GM12878 (cell line): ENCODE measurements at places on chromosomes 2 and 18.

- DNase-seq, result no peak
Measured at GRCh38 chr2:119545754-119546446, 1.7 kb downstream of the CFAP221 start.

GRCh38 chr18:51437280-51438271 is 240.1 kb upstream of the MEX3C start:
- no peak for DNase-seq

DNA sequence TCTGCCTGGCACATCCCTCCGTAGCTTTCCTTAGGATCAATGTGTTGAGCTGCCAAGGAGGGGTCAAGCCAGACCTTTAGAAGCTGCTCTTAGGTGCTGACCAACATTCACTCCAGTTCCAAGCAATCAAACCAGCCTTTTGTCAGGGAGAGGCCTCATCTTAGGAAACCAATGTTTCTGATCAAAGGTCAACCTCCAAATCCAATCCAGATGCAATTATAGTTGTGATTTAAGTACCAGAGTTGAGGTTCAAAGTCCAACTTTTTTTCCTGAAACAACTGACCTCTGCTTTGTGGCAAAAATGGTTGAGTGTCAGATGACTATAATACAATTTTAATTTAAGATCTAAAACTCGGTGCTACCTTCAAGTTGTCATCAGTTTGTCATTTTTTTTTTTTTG is 303.4 kb downstream of the ALK start:
- no peak for DNase-seq

DNA sequence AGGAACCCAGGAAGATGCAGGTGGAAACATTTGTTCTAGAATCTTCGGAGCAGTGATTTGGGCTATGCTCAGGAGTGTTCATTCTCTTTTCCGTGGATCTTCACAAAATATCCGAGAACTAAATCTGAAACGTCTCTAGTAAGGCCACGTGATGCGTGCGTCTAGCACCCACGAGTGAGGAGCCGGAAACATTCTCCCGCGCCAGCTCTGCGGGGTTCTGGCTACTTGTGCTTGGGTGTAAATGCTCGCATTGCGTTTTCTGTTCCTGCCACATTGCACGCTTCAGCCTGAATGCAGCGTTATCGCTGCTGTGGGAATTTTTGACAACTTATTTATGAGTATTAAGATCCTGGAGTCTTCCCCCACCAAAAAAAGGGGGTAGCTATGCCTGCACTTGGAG is 71.4 kb downstream of the KLHL29 start:
- no peak for DNase-seq

DNA sequence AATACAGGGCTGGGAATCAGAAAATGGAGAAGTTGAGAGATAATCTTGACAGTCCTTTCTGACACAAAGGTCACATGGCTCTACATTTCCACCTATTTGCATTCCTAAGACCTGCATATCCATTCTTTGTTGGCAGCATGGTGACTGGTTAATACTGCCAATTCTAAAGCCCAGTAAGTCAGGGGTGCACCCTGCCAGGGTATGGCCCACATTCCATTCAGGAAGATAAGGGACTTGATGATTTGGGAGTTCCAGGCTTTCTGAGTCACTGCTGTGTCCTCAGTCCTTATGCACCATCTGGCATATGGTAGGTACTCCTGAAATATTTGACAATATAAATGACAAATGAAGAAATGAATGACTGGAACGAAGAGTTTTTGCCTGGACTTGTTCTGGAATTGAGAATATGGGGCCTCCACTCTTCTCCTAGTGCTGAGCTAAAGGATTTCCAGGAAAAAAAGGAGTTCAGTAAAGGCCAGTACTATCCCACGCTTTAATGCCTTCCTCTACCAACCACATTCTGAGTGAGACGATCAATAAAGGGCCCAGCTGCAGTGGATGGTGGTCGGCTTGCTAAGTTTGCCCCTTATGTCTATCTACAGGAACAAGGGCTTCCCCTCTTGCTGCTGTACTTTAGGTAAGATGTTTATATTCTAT is 31.7 kb upstream of the EIF2AK3 start:
- no peak for DNase-seq

DNA sequence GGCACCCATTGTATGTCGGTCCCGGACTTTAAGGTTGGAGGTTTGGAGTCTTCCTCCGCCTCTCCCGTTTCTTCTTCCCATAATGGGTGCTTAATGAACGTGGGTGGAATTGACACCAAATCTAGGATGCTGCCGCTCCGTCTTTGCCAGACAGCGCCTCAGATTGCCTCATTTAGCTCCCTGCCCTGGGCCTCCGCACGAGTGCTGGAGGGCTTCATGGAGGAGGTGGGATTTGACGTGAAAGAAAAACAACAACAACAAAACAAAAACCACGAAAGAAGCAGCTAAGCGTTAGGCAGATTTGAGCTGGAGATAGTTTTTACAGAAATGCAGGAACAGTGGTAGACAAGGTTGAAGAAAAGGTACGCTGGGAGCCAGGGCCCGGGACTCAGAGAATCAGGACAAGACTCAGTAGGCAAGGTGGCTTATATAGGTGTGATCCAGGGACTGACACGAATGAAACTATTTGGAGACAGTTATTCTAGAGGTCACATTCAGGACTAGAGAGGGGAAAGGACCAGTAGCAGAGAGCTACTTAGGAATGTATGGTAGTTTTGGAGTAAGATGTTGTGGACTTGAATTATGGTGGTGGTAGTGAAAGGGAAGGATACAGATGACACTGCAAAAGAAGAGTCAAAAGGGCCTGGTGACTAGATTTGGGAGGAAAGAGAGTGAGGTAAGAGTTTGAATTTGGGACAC is 605 bp downstream of the ZNF2 start:
- no peak for DNase-seq
